Uterus (tissue), 4 donors: ENCODE measurements at places on chromosomes 1 and 21. TPM values are rescaled to one million over a fixed set of nuclear protein-coding genes. Genes with fewer than 3 reads are reported as not detected.

GRCh38 chr1:115060501-115060900, 28.8 kb downstream of the TSPAN2 start:
- no peak overlapping the region for H3K27ac ChIP-seq
- peaks cover 3% of the 10 kb centered on the region for H3K4me1 ChIP-seq
- DNase-seq: no peak
- no peak overlapping the region for H3K4me3 ChIP-seq

DNA sequence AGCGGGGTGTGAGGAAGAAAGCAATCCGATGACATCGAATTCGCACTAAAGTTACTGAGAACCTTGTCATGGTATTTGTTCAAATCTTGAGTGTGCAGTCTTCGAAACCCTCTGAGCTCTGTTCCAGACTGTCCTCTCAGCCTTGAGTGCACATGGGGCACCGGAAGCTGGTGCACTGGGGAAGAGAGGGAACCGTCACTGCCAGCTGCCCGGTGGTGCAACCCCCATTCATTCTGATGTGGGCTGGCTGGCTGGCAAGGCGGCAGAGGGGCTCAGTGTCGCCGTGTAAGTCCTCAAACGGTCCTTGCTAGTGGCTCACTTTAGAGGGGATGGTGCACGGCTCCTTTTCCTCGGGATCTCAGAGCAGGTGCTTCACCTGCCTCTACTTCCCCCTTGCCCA, 137.4 kb downstream of the KIF26B start:
- no peak overlapping the region for H3K4me3 ChIP-seq
- H3K4me1 ChIP-seq: no peaks in the 10 kb centered on the region
- no peaks in the 10 kb centered on the region for H3K36me3 ChIP-seq
- no peak for DNase-seq
- no peak overlapping the region for H3K27ac ChIP-seq

DNA sequence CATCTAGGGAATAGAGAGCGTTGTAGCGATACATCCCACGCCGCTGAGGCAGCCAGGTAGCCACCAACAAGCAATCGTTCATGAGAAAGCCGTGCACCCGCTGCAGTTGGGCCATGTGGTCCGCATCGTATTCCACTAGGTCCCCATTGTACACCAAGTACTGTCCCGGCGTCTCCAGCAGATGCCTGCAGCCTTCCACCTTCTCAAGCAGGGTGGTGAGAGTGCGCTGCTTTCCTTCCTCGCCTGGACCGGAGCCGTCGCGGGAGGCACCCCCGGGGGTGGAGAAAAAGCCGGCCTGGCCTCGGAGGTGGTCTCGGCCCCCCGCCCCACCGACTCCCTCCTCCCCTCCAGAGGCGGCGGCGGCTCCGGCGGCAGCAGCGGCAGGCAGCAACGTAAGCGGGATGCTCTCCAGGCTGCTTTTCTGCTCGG, 595 bp downstream of the EXOC8 start:
- peak overlapping the region; percentile 67 for H3K4me3 ChIP-seq
- no peaks in the 10 kb centered on the region for H3K36me3 ChIP-seq
- H3K27me3 ChIP-seq: no peaks in the 10 kb centered on the region

The LRRC7 gene
- total RNA-seq: 12.0 TPM

The PROK1 gene
- total RNA-seq: 1.4 TPM

The BPNT1 gene
- total RNA-seq: 14.6 TPM
